Activated T-helper 1 cell treated with anti-CD3 and anti-CD28 coated beads, Interleukin-12 subunit alpha, Interleukin-12 subunit beta, Interleukin-2, Interleukin-4 antibody, amounts not matched to agents 30 ng/mL and 10 ng/mL and 1 ng/mL, durations not matched to agents 14 hours and 24 hours and 36 hours (primary cell): ENCODE measurements at places on chromosomes 4 and X. TPM values are rescaled to one million over a fixed set of nuclear protein-coding genes. Genes with fewer than 3 reads are reported as not detected.

GRCh38 chr4:188275686-188276085, 136.4 kb downstream of the TRIML1 start:
- no peak for DNase-seq

DNA sequence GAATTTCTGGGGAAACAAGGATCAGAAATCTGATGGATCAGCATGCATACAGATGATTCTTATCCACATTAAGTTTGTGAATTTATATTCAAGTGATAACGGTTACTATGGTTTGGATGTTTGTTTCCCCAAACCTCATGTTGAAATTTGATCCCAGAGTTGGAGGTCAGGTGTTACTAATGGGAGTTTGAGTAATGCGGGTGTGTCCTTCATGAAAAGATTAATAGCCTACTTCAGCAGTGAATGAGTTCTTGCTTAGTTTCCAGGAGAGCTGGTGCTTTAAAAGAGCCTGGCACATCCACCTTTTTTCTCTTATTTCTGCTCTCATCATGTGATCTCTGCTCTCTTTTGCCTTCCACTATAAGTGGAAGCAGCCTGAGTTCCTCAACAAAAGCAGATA, 712.4 kb downstream of the IL1RAPL1 start:
- no peak for DNase-seq

MAP7D2 gene
- total RNA-seq, result 0.39 TPM in 2 replicates

TRPC3 gene
- total RNA-seq, result 2.3 and 2.5 TPM in 2 replicates

- peak; percentile 28 for DNase-seq
Measured at GRCh38 chrX:40201329-40201885, 103.6 kb upstream of the BCOR start.

DNA sequence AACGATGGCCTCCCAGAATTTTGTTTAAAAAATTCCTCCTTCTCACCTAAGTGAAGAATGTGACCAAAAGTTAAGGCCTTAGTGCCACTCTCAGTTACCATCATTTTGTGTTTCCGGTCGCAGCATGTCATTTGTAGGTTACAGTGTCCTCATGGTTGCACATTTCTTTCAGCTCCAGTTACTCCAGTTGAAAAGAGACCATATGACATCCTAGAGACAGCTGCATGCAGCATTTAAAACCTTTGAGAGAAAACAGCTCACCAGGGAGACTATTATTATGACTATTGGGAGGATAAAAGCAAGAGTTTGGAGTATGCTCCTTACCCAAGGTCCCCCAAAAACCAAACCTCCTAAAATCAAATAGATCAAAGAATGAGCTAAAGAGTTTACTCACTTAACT, 45.8 kb downstream of the MGARP start:
- DNase-seq, result no peak

DNA sequence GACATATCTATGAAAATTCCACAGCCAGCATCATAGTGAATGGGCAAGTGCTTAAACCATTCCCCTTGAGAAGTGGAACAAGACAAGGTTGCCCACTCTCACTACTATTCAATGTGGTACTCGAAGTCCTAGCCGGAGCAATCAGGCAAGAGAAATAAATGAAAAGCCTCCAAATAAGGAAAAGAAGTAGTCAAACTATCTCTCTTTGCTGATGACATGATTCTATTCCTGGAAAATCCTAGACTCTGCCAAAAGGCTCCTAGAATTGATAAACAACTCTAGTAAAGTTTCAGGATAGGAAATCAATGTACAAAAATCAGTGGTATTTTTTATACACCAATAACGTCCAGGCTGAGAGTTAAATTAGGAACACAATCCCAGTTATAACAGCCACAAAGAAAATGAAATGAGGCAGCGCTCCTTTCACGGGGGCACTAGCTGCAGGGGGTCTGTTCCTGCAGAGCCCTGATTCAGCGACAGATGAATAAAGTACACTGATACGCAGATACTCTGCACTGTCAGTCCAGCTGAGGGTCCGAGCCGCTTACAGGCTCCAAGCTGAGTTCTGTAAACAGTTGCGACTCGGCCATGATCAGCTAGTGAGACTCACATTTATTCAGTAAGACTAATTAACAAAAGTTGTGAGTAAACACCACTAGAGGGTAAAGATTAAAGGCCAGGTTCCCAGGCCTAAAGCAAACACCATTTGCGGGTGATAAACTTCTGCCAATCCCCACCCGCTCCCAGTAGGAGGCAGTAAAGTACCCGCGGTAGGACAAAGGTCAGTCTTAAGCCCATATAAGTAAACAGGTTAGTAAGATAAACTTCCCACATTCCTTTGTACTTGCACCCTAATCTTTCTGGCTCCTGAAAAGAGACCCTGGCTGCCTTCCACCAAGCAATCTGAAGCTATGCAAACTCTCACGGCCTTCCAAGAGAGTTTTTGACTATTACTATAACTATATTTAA, 290.6 kb upstream of the GRID2 start:
- DNase-seq, result no peak

FAM47E gene
- not detected in 2 replicates for total RNA-seq

- no peak for DNase-seq
Measured at GRCh38 chr4:168928346-168928745, 81.7 kb downstream of the CBR4 start.

ARX gene
- not detected in 2 replicates for total RNA-seq

DNA sequence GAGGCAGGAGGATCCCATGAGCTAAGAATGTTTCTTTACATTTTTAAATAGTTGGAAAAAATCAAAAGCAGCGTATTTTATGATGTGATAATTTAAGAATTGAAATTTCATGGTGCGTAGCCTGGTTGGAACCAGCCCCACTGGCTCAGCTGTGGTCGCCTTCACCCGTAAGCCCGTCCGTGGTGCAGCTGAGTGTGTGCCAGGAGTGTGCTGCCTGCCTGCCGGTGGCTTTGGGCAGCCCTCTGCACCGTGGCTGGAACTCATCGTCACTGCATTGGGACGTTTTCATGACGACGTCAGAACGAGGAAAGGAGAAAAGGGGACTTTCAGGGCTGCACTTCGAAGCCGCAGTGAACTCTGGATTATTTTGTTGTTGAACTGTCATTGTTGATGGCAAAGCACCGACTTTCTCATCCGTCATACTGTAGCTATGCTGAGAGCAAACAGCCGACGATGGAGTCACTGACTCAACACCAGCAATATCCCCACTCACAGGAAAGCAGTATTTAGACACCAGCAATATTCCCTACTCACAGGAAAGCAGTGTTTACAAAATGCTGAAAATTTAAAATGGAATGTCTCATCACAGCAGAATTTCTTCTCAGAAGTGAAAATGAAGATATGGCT, 35.1 kb downstream of the PCGF3 start:
- no peak for DNase-seq

DNA sequence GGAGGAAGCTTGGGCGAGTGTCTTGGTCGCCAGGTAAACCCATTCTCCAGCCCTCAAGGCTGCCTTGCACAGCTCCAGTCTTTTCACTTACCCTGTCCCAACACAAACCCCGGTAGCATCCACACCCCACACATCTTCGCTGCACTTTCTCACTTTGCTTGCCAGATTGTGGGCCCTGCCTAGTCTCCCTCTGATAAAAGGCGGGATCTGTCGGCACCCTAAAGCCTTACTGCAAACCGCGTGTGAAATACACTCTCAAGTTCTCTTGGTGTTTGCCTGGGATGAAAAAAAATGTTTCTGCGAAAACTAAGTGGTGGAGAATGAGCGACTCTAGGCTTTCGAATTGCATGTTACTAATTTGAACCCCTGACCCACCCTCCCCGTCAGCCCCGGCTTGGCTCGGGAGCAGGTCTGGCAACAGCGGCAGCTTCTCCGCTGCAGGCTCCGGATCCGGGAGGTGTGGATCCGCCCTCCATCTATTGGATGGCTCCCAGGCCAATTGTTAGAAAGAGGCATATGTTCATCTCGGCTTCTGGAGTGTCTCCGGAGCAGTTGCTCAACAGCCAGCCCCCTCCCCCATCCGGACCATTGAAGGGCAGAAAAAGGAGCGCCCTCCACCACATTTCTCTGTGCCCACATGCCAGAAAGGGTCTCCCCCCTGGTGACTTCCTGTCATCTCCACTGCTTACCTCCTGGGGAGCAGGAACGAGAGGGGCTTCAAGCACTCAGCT, 3.0 kb upstream of the CITED1 start:
- DNase-seq, result peak; percentile 10
